Fibroblast of skin of scalp (primary cell): ENCODE measurements at places on chromosomes 1 and 21.
A peak's percentile ranks its signal among the peaks of the same experiment; 100 is the strongest.

GRCh38 chr1:219660666-219661463, 48.0 kb upstream of the ZC3H11B start:
- DNase-seq: peak; percentile 94

- peak; percentile 63 for DNase-seq
These were observed 25.9 kb upstream of the DNAJC11 start for GRCh38 chr1:6727535-6727934.

DNA sequence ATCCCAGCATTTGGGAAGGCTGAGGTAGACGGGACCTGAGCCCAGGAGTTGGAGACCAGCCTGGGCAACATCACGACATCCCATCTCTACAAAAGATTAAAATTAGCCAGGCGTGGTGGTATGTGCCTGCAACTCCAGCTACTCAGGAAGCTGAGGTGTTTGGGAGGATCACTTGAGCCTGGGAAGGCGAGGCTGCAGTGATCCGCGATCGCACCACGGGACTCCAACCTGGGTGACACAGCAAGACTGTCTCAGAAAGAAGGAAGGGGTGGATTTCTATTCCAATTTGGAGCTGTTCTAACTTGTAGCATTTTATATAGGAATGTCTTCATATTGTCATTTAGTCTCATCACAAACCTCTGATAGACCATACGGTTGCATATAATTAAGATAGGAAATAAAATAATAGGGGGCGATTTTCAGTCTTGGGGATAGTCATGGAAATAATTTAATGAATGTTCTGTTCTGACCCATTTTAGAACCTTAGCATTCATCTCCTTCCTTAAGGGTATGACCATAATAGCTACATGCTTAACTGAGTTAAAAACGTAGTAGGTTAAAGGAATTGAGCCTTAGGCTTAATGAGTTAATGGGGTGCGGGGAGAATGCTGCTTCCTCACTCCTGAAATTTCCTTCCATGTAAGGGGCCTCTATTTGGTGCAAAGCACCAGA, 93.1 kb downstream of the ADCY10 start:
- DNase-seq: no peak

GRCh38 chr1:30830537-30830936, 73.0 kb upstream of the LAPTM5 start:
- no peak for DNase-seq

DNA sequence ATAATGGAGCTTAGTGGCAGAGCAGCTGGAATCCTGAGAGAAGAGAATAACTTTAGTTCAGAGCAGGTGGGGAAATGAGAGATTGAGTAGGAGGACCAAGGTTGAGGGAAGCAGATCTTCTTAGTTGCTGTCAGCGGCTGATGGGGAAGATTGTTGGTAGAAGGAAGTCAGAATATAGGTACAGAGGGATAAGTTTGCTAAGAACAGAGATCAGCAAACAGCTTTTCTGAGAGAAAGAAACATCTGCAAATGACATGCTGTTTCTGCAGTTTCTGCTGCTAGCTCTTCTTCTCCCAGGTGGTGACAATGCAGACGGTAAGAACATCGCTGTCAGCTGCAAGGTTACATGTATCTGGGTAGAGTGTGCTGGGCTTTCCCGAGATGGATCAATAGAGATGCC, at the start of gene CD1C:
Gene CD1C, plus strand, starts transcription at position 113 of the 400 bp plus-strand sequence. Its CDS starts 142 bp downstream, at position 255.
- DNase-seq: no peak

DNA sequence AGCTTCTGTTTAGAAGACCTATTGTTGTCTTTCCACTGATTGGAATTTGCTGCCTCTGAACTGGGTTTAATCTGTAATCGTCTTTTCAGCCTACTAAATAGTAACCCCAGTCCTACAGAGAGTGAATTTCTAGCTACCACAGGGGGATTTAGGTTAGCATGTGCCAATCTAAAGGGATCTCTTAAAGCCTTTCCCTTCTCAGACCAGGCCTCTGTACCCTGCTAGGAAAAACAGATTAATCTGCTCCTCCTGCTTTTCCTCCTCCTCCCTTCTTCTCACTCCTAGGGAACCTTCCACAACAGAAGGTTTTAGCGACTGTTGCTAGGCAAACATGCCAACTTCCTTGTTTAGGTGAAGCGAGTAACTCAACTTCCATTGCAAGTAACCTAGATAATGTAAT, 1.3 kb upstream of the RC3H1 start:
- no peak for DNase-seq

DNA sequence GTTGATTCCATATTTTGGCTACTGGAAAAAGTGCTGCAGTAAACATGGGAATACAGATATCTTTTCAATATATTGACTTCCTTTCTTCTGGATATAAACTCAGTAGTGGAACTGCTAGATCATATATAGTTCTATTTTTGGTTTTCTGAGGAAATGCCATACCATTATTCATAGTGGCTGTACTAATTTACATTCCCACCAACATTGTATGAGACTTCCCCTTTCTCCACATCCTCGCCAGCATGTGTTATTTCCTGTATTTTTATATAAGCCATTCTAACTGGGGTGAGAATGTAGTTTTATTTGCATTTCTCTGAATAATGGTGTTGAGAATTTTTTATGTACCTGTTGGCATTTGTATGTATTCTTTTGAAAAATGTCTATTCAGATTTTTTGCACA, 385.2 kb downstream of the NUF2 start:
- DNase-seq: no peak

GRCh38 chr1:12458571-12458970, 159.4 kb downstream of the DHRS3 start:
- DNase-seq: peak; percentile 49

- no peak for DNase-seq
These were observed 474.0 kb upstream of the OLFM3 start for GRCh38 chr1:102470767-102471166.

- no peak for DNase-seq
These were observed 6.1 kb downstream of the FABP3 start for GRCh38 chr1:31366796-31367195.

GRCh38 chr1:97743129-97743528, 177.7 kb downstream of the DPYD start:
- DNase-seq: no peak

- DNase-seq: peak; percentile 23
These were observed 93.5 kb downstream of the C1orf94 start for GRCh38 chr1:34270181-34270580.
